Stimulated activated CD8-positive, alpha-beta memory T cell treated with anti-CD3 and anti-CD28 coated beads, Interleukin-7, amount 100 ng/mL, for 1 hour (primary cell): ENCODE measurements at places on chromosomes 7 and 10.

- DNase-seq: no peak
Measured at GRCh38 chr7:33926535-33926934, 21.2 kb downstream of the BMPER start.

- no peak for DNase-seq
Measured at GRCh38 chr10:22245567-22245966, 27.8 kb upstream of the EBLN1 start.

DNA sequence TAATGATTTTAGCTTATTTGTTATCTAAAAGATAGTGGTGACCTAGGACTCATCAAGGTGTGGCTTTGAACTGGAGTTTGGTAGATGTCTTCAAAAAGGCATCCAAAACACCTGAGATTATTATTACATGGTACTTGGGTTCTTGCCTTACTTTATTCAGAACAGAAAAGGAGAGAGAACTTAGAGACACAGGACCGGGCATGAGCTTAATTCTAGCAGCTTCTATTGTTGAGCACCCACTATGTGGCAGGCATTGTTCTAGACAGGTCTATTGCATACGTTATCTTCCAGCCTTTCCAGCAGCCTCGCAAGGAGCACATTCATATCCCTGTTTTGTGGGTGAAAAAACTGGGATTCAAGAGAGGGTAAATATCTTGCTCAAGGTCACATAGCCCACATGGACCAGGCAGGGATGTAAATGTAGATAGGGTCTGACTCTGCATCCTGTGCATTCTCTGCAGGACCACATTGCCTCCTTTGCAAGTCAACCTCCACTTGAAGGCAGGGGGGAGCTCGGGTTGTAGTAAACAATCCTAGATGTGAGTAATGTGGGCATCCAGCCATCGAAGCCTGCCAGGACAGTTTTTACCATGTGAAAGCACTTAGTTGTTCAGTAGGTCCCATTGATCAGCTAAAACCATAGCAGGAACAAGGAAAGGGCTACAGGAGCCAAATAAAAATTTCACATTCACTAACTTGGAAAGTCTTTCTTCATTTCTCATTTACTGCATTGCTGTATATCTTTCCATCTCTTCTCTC, 551.4 kb downstream of the LRMDA start:
- no peak for DNase-seq

DNA sequence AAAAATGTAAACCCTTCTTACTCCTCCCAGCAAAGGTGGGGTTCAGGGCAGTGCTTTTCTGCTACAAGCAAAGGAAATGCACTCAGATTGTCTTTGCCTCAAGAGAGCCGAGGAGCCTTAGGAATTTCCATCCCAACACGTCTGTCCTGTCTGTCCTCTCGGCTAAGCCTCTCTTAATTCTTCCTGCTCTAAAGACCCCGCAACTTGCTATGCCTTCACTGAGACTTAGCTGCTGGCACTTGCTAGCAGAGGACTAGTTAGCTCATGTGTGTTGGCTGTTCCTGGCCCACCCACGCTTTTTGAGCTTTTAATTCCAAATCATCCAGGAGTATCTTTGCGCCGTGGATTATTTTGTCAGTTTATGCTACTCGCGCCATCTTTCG, 481 bp upstream of the NPM3 start:
- DNase-seq: no peak

GRCh38 chr10:12513775-12514673, 164.7 kb downstream of the CAMK1D start:
- no peak for DNase-seq

DNA sequence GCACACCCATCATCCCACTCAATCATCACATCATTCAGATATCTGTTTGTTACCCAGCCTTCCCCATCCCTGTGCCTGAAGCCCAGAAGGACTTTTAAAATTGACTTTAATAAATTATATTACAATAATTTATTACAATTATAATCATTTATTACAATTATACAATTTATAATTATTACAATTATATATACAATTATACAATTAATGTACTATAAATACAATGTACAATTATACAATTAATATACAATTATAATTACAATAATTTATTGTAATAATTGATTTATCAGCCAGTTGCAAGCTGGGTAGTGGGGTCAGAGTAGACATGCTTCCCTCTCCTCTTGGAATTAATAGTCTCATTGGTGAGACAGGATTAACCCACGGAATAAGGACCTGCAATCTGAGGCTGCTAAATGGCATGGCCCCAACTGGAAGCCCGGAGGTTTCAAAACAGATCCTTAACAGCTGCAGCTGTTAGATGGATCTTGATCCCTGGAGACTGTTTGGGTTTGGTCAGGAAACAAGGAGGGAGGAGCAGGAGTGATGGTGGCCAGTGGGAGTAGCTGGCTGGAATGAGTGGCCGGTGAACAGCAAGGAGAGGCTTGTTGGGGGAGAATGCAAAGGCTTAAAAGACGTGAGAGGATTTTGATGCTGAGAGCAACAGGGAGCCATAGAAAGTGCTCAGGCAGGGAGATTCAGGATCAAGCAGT, 402.8 kb upstream of the PODXL start:
- DNase-seq: no peak

- no peak for DNase-seq
Measured at GRCh38 chr7:117098457-117098856, 145.2 kb downstream of the ST7 start.

DNA sequence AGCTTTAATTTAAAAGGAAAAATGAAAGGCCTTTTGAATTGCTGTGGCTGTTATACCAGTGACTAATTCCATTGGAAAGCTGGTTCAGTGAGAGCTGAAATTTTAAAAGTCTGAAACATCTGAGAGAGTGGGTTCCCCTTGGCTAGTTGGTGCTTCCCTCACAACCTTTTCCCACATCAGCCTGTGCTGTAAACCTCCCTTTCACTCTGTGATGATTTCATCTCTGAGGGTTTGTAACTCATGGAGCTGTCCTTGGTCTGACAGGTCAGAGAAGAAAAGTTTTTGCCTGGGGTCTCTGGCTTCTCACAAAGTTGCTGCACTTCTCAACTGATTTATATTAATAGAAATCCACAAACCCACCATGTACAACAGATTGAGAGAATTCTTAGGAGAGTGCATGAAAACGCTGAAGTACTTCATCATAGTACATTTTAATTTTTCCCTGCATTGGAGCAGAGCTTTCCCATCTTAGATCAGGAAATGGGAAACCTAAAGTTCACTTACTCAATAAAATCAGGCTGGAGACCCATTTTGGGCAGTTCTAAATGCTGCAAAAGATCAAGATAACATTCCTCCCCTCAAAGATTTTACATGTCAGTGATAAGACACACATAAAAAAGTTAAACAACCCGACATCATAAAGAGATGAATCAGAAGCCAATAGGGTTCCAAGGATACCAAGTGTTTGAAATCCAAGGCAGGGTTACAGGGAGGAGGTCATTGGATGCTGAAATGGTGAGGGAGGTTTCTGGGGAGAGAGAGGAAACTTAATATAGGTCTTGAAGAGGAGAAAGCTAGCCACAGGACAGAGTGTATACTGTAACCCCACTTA, 157.0 kb upstream of the MKLN1 start:
- no peak for DNase-seq

DNA sequence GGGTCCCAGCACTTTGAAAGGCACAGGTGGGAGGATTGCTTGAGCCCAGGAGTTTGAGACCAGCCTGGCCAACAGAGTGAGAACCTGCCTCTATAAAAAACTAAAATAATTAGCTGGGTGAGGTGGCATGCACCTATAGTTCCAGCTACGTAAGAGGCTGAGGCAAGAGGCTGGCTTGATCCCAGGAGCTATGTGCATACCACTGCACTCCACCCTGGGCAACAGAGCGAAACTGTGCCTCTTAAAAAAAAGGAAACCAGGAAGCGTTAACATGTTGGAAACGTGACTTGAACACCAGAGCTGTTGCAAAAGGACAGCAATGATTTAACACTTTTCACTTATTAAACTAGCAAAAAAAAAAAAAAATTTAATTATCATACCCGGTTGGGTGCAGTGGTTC, 12.6 kb downstream of the BAZ1B start:
- no peak for DNase-seq

DNA sequence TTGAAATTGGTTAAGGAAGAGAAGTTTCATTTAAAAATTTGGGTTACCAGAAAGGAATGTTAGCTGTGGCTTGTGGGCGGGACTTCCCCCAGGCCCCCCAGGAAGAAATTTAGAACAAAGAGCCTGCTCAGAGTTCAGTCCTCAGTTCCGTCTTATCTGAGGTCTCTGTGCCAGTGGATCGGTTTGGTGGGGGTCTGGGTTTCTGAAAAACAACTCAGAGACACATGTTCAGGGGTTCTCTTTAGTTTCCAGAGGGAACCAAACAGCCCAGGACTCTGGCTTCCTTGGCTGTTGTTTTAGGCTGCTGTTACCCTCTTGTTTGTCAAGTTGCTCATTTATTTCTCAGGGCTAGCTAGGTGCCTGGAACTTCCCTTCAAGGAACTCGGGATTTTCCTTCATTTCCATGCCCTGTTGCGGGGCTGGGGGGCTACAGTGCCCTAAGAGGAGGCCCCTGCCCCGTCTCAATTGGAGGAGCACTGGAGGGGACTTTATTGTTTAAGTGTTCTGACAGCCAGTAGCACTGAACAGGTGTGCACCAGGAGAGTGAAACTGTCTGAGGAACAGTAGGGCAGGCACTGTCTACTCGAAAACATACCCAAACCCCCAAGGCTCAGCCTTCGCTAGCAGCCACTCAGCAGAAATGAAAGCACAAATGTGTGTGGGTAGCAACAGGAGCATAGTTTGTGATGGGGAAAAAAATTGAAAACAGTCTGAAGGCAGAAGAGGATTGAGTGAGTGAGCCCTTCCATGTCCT, 59.9 kb downstream of the ALOX5 start:
- no peak for DNase-seq

DNA sequence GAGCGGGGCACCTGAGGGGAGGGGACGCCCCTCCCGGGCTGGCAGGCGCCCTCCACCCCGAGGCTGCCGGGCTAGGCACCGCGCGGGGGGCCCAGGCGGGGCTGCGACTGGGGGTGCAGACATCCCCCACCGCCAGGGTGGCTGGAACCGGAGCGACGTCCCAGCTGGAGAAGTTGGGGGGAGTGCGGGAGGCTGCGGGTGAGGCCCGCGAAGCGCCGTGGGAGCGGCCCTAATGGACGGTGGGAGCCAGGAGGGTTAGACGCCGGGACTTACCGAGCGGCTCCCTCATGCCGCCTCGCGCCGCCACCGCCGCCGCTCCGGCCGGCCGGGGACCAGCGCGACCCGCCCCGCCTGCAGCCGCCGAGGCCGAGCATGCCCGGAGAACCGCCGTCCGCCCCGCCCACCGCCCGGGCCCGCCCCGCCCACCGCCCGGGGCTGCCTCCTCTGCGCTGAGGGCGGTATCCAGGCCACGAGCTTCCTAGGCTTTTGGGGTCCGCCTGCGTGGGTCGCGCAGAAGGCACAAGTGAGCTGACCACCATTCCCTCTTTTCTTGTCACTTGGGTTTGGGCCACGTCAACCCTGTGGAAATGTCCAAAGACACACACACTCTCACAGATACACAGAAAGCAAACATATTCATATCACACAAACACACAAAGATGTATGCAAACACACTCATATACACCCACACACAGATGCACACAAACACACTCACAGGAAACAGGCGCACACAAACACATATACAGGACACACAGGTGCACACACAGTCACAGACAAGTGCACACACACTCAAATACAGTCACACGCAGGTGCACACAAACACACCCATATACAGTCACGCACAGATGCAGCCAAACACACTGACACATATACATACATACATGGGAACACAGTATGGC, at the start of gene JCAD:
Gene JCAD (minus strand): TSS at position 378 of the 899 bp plus-strand sequence. CDS start 11,774 bp downstream, outside the sequence.
- peak; percentile 11 for DNase-seq

DNA sequence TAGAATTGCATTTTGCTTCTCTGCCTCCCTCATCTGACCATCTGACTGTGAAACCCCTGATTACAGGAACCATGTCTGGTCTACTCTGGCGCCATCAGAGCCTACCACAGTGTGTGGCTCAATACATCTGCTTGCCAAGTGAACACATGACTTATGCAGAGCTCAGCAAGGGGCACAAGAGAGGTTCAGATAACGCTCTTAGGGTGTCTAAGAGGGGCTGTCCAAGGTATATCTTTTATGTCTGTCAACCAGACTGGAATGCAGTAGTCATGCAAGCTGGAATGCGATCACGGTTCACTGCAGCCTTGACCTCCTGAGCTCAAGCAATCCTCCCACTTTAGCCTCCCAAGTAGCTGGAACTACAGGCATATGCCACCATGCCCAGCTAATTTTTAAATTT, 10.3 kb upstream of the RRP12 start:
- DNase-seq: no peak

DNA sequence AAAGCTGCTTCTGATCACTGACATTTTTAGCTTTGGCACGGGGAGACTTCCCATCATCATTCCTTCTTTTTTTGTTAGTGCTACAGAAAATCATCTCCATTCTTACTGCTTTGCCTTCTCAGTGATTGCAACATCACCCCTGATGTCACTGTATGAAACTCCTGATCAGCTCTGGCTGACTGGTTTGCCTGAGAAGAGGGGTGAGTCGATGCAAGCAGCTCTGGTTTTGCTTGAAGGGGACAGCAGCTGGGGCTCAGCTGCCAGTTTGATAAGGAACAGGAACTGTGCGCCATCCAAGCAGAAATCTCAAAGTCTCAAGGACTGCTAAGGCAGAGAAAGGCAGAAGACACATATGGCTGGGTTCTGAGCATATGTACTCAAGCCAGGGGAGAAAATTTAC, 808.5 kb upstream of the CELF2 start:
- no peak for DNase-seq

GRCh38 chr10:132634241-132634946, 96.8 kb downstream of the INPP5A start:
- no peak for DNase-seq

DNA sequence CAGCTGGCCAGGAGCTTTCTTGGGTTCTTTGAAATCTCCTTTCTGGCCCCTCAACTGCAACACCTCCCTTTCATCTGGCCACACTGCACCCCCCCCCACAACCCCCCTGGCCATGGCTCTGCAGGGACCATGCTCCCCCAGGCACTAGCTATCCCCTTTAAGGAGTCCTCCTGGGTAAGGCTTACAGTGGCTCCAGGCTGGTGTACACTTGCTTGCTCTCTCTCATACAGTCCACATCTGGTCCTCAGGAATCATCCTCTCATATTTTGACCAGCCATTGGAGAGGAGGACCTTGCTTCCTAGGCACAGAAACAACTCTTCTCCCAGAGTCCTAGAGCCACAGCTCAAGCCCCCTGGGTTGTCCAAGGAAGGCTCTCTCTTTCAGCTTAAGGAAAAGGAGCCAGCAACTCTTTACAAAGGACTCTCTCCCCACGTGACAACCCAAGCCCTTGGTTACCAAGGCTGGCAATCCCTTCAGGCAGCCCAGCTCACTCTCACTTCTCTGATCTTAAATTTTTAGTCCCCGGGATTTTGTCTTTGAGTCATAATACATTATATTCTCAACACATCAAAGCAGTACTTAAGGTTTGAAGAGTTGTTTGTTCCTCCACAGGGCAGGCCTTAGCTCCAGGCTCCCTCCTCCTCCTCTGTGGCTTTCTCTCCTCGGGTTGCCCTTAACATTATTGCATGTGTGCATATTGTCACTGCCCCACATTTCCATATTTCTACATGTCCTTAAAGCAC, 9.9 kb downstream of the GARIN1A start:
- DNase-seq: no peak

DNA sequence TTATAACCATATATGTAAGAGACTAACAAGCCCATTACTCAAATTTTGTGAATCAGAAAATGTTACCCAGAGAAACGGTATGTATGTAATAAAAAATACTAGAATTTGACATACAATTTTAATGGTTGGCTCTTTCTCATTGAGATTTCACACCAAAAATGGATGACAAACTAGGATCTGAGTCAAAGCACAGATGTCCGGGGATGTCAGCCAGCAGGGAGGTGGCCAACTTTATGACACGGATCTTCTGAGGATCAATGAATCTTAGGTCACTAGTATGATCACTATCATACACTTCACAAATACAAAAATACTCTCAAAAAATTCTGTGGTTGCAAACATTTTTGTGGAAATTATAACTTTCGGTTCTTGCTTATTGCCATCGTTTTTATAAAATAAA, 173.5 kb upstream of the NFE2L3 start:
- no peak for DNase-seq
